ENCODE measurements at places on chromosomes 1 and 21.

- no peak for DNase-seq
Observed at GRCh38 chr1:224458296-224458695, 23.7 kb upstream of the WDR26 start.

DNA sequence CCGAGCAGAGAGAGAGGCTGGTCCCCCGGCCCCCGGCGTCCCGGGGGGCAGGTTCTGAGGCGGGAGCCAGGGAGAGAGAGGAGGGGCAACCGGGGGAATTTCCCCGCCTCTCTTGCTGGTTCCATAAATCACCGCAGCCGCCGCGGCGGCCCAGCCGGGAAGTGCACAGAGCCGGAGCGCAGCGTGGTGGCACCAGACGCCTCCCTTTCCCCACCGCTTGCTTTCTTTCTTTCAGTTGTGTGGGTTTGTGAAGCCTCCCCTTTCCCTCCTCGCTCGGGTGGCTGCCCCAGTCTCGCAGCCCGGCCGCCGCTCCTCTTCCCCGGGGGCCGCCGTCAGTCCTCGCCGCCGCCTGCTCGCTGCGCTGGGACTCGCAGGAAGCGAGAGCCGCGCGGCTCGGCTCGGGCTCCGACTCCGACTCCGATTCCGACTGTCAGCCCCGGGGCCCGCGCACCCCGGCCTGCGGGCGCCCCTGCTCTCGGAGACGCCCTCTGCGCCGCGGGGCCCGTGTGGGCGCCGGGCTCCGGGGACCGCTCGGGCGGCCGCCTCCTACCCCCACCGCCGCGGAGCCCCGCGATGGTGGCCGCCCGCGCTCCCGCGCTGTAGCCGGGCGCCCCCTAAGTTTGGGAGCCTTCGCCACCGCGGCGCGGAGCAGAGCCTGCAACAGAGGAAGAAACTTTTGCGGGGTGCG lies at the start of gene CACHD1:
Gene CACHD1, plus strand, starts transcription at position 153 of the 688 bp plus-strand sequence. CDS start 616 bp downstream, outside the sequence.
- DNase-seq, result peak; percentile 93

GRCh38 chr21:13368200-13368599 lies 241.4 kb upstream of the POTED start:
- no peak for DNase-seq

GRCh38 chr21:26818906-26819305 lies 26.3 kb downstream of the ADAMTS1 start:
- no peak for DNase-seq

DNA sequence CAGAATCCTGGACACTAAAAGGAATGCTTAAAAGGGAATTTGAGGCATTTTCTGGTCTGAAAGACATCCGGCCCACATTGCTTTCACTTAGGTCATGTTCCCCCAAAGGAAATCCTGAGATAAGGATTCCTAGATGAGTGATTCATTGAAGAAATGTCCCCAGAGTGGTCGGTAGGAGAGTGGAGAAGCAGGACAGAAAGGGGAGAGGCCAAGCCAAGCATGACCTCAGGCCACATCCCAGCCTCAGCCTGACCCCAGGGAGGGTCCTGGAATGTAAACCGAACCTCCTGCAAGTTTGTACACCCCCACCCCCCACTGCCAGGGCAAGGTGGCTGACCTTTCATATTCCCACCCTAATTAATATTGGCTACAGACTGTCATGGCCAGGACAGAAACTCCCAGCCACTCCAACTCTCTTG lies 16.6 kb downstream of the HIVEP3 start:
- DNase-seq, result no peak

GRCh38 chr1:97451046-97451826 lies 469.6 kb downstream of the DPYD start:
- DNase-seq, result no peak

DNA sequence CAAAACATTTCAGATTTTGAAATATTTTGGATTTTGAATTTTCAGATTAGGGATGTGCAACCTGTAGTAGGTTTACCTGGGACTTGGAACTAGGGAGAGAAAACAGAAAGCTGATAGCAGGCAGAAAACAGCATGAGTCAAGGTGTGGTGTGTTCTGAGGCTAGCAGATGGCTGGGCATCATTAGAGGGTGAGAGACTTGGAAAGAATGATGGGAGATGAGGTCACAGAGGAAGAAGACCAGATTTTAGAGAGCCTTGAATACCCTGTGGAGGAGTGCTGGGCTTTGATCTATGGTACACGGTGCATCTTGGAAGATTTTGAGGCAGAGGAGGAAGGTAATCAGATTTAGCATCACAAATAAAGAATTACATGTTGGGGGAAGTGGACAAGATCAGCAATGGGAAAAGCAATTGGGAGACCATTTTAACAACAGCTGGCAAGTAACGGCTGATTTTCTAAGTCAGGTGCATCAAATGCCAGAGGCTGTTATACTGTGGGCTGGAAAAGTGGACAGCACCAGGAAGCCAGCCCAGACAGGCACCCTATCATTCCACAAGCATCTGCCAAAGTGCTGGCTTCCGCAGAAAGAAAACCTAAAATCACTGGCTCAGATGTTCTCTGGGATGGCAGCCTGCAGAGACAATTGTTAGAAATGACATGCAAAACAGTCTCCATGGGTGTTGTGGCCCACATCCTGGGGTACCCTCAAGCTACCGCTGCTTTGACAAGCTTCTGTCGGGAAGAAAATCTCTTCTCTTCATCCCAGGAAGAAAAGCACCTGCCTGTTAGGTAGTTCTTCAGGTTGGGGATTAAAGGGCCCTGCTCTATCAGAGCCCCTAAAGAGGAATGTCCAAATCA lies 30.9 kb upstream of the CAMK1G start:
- DNase-seq, result no peak

- no peak for DNase-seq
Observed at GRCh38 chr1:184062640-184063286, 11.2 kb downstream of the TSEN15 start.

DNA sequence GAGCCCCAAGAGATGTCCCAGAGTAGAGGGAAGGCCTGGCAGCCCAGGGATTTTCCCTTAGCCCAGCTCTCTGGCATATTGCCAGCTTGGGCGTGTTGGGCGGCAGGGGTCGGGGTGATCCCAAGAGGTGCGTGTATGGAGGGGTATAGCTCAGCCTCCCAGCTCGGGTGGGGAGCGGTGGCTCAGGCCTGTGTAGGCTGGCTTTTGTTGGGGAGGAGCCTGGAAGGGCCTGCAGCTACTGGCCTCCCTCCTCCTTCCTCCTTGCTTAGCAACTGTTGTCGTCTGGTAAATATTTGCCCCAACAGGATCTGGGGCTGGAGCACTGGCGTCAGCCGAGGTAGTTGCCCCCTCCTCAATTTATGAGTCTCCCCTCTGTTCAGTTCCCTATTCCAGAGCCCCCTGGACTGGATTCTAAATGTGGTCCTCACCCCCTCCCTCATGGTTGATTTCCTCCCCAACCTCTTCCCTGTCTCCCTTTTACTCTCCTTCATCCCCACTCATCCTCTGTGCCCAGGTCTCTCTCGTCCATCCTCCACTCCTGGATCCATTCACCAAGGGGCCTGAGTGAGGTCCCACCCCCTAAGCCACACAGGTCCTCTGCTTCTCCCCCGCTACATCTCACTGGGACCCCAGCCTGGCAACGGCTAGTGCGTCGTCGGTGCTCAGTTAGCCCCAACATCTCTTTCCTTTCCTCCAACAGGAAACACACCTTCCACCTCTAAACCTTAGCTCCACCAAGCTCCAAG lies 10.3 kb upstream of the LMNA start:
- DNase-seq, result no peak

Measured in posterior cingulate gyrus (tissue), 11 donors.